Stimulated activated CD8-positive, alpha-beta memory T cell treated with anti-CD3 and anti-CD28 coated beads, Interleukin-2, amount 100 ng/mL, for 1 hour (primary cell): ENCODE measurements at places on chromosomes 3 and 15.

GRCh38 chr15:93298901-93299300 is 209.9 kb upstream of the RGMA start:
- DNase-seq = no peak

DNA sequence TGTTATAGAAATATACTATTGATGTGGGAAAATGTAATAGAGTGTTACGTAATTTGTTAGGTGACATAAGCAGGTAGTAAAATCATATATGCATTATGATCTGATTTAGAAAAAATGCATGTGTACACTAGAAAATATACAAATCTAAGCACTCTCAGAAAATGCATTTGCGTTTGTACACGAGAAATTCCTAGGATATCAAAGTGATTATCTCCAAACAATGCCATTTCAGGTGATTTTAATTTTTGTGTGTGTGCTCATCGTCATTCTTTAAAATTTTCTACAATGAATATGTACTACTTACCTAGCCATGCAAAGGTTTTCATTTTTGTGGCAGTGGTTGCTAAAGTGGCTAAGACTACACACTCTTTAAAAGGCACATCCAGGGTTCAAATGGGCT is 140.8 kb upstream of the RAD18 start:
- no peak for DNase-seq

- DNase-seq = no peak
These were observed 74.8 kb downstream of the DNASE1L3 start for GRCh38 chr3:58135712-58136543.

DNA sequence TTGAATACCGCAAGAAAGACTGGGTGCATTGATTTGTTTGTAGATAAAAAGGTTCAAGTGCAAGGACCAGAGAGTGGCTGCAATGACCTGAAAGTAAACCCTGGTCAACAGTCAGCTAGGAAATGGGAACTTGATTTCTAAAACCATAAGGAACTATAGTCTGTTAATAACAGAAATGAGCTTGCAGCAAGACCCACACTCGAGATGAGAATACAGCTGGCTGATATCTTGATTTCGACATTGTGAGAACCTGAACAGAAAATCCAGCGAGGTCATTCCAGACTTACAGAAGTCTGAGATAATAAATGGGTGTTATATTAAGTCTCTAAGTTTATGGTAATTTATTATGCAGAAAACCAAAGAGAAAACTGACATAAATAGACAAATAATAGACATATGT is 177.3 kb downstream of the NFKBIZ start:
- DNase-seq = no peak

DNA sequence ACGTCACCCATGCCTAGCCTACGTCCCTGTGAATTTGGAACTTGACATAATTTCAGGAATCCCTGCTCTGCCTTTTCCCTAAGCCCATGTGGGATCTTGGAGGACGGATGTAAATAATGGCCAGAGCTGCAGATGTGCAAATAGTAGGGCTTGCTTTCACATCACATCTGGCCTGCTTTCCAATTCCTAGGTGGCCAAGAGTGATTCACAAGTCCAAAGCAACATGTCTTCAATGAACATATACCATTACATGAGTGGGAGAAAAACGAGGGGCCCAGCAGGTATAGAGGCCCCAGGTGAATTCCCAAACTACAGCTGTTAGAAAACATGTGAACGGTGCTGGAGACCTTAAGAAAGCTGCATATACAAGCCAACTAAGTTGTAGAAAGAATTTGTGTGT is 214.6 kb downstream of the MAGI1 start:
- no peak for DNase-seq

DNA sequence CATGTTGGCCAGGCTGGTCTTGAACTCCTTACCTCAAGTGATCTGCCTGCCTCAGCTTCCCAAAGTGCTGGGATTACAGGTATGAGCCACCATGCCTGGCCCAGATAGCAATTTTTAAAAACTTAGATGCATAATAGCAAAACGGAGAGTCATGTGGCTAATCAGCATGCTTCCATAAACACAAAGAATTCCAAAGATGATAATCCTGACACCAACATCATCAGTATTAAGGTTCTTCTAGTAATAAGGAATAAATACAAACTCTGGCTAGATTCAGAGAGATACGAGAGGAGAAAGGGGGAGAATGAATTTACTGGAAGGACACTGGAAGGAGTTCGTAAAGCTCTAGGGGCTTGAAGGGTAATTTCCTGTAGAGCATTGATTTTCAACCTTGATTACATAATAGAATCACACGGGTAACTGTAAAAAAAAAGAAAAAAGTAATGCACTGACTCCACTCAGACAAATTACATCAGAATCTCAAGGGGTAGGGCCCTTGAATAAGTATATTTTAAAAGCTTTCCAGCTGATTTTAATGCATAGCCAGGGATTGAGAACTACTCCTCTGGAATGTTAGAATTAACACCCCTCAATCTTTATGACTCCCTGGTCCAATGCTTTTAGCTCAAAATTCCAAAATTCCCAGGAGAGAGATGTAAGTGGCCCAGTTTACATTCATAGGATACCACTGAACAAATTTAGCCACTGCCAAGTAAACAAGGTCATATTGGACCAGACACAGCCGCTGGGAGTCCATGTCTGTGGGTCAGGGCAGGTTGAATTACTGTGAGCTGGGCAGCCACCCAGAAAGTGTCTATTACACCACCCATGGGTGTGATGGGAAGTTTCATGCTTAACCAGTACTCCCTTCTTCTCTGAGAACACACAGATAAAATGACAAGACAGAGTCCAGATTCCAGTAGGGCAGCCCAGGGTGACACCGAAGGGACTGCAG is 243.9 kb downstream of the TBL1XR1 start:
- DNase-seq = no peak

DNA sequence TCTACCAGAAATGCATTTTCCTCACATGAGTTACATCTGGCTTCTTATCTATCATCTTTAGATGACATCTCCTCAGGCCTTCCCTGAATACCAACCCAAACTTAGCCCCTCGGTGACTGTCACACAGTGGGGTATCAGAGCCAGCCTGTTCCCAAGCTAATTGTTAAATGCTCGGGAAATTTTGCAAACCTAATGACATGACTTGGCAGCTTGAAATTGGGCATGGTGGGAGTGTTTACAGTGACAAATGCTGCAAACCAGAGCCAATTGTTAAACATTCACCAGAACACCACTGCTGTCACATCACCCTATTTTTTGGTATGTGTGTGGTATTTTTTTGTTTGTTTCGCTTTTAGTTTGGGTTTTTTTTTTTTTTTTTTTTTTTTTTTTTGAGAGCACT is 130.8 kb downstream of the HCN4 start:
- DNase-seq = no peak

GRCh38 chr15:65069179-65069578 is 1.4 kb upstream of the RASL12 start:
- no peak for DNase-seq

- DNase-seq = no peak
These were observed 1.1 kb upstream of the LPP start for GRCh38 chr3:188152660-188153436.

GRCh38 chr15:44780608-44781007 is 44.3 kb downstream of the TRIM69 start:
- DNase-seq = no peak

- DNase-seq = no peak
These were observed 105.2 kb upstream of the BNIP2 start for GRCh38 chr15:59794229-59794886.

- DNase-seq = no peak
These were observed 14.5 kb upstream of the CFAP20DC start for GRCh38 chr3:59064276-59064675.

DNA sequence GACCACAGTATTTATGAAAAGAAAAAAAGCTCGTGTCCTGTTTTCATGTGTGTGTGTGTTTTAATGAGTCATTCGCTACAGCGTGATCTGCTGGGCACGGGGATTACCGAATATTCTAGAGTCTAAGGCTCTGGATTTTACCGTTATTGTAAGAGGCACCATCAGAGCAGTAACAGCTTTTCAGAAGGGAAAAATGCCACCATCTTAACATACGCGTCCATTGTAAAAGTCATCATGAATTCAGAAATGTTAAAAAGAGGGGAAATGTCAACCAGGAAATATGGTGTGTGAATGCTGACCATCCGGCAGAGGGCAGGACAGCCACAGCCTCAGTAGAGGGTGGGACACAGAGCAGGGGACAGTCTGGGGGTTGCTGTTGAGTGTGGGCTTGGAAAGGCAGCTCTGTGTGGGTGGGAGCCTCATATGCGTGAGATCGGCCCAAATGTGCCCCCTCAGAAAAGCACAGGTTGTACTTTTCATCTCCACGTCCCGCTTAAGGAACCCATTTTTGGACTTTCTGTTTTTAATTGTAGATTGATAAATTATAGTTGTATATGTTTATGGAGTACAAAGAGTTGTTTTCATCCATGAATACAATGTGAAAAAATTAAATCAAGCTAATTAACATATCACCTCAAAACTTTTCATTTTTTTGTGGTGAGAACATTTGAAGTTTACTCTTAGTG is 69.6 kb downstream of the ASB7 start:
- no peak for DNase-seq

- no peak for DNase-seq
These were observed 635.1 kb upstream of the MDFIC2 start for GRCh38 chr3:70947579-70947978.

- DNase-seq = no peak
These were observed 392.6 kb upstream of the TPM1 start for GRCh38 chr15:62649793-62650420.

GRCh38 chr3:27392950-27393679 is 23.9 kb upstream of the NEK10 start:
- no peak for DNase-seq

GRCh38 chr15:85741662-85742061 is 53.1 kb downstream of the KLHL25 start:
- no peak for DNase-seq

- no peak for DNase-seq
These were observed 340.7 kb downstream of the CNTN3 start for GRCh38 chr3:74273555-74274402.

GRCh38 chr15:91110407-91110806 is 10.3 kb downstream of the SV2B start:
- no peak for DNase-seq

DNA sequence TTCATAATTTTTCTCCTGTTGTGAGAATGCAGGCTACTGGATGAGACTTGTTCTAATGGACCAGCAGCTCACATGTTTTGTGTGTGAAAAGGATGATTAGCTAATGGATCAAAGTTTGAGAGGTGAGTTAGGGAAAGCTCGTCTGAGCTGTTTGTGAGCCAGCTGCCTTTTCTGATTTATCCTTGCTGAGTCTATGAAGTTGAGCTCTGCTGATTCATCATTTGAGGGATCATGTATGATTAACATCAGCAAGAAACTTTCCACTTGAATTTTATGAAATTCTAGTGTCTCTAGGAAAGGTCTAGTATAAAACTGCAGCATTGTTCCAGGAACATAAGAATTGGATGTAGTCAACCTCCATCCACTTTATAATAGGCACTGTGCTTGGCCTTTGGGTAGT is 698.7 kb downstream of the NTRK3 start:
- no peak for DNase-seq

DNA sequence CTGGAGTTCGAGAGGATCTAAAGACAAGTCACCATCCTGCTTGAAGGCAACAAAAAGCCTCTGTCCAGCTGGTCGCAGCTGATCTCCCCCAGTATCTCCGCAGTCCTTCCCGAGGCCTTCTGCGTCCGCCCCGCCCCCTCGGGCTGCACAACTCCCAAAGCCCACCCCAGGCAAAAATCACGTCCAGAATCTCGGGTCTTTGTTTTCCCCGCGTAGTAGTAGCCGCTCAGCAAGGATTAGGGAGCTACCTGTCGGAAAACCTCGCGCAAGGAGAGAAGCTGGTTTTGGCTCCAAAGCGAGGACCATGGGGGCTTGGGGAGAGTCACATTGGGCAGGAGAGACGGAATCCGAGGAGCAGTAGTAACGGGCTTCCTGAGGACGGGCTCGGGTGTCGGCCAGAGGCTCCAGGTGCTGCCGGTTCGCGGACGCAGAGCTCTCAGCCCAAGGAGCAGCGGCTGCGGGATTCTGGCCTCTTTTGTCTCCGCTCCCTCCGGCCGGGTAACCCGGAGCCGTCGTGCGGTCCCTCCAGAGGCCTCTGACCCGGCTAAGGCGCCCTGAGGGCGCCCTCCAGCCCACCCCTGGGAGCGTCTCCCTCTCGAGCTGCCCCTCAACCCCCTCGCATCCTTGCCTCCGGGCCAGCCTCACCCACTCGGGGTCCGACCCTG is 401 bp downstream of the ZSCAN29 start:
- DNase-seq = no peak

- DNase-seq = no peak
These were observed 10.6 kb downstream of the UBR1 start for GRCh38 chr15:43095243-43095642.

DNA sequence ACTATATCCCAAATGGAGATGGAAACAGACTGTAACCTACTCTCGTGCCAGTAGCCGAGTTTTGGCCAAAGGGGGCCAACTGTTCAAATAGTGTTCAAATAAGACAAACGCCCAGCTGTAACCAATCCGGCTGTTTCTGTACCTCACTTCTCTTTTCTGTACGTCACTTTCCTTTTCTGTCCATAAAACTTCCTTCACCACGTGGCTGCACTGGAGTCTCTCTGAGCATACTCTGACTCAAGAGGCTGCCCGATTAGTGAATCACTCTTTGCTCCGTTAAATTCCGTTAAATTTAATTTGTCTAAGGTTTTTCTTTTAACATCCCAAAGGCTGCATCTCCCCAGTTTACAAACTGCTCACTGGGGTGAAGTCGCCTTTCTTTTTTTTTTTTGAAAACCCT is 219.2 kb upstream of the P2RY1 start:
- no peak for DNase-seq

GRCh38 chr3:142837526-142837925 is 51.4 kb downstream of the PCOLCE2 start:
- DNase-seq = no peak
